DMS153 (cell line): ENCODE measurements at places on chromosomes 16 and 17.
A peak's percentile ranks its signal among the peaks of the same experiment; 100 is the strongest.

DNA sequence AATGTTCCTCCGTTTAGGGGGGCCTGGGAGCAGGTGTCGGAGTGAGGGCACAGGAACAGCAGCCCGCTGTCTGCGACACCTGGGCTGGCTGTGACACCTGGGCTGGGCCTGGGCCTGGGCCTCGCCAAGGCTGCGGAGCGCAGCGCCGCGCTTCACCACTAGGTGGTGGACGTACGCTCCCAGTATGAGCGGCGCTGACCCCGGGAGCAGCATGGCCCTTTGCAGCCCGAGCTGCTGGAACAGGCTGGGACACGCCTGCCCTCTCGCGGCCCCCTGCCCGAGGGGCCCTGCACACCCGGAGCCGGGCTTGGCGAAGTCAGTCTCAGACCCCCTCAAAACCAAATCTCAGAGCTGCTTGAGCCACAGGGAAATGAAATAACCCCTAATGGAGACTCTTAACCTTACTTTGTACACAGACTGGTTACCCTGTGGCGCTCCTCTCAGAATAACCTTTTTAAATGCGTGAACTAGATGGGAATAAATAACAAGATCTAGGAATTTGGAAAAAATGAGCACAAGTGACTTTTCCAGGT, 38.6 kb upstream of the FA2H start:
- peak; percentile 64 for DNase-seq

GRCh38 chr17:417691-418420, 65.2 kb upstream of the RPH3AL start:
- DNase-seq: no peak

GRCh38 chr16:83835586-83836566, 28.1 kb downstream of the HSBP1 start:
- peak; percentile 69 for DNase-seq

- DNase-seq: no peak
These were observed 624.4 kb upstream of the C16orf82 start for GRCh38 chr16:26442321-26442720.

DNA sequence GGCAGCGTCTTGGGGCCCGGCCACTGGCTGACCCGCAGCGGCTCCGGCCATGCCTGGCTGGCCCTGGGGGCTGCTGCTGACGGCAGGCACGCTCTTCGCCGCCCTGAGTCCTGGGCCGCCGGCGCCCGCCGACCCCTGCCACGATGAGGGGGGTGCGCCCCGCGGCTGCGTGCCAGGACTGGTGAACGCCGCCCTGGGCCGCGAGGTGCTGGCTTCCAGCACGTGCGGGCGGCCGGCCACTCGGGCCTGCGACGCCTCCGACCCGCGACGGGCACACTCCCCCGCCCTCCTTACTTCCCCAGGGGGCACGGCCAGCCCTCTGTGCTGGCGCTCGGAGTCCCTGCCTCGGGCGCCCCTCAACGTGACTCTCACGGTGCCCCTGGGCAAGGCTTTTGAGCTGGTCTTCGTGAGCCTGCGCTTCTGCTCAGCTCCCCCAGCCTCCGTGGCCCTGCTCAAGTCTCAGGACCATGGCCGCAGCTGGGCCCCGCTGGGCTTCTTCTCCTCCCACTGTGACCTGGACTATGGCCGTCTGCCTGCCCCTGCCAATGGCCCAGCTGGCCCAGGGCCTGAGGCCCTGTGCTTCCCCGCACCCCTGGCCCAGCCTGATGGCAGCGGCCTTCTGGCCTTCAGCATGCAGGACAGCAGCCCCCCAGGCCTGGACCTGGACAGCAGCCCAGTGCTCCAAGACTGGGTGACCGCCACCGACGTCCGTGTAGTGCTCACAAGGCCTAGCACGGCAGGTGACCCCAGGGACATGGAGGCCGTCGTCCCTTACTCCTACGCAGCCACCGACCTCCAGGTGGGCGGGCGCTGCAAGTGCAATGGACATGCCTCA, 773 bp downstream of the NTN3 start:
- DNase-seq: no peak

DNA sequence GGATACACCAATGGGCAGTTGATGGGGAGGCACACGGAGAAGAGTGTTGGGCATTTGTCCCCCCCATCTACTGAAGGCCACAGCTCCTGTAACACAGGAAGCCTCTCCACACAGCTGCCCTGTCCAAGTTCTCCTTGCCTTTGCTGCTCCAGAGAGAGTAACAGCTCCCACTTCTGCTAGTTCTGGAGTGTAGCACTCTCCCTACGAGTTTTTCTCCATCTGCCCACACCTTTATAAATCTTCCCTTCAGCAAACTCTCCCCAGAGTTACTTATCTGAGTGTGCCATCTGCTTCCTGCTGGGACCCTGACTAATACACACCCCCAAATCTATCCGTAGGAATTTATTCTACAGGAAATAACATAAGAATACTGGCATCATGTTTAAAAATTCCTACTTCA, 42.6 kb upstream of the ERN1 start:
- DNase-seq: no peak

- no peak for DNase-seq
These were observed 22.7 kb upstream of the SRCIN1 start for GRCh38 chr17:38628441-38628840.

DNA sequence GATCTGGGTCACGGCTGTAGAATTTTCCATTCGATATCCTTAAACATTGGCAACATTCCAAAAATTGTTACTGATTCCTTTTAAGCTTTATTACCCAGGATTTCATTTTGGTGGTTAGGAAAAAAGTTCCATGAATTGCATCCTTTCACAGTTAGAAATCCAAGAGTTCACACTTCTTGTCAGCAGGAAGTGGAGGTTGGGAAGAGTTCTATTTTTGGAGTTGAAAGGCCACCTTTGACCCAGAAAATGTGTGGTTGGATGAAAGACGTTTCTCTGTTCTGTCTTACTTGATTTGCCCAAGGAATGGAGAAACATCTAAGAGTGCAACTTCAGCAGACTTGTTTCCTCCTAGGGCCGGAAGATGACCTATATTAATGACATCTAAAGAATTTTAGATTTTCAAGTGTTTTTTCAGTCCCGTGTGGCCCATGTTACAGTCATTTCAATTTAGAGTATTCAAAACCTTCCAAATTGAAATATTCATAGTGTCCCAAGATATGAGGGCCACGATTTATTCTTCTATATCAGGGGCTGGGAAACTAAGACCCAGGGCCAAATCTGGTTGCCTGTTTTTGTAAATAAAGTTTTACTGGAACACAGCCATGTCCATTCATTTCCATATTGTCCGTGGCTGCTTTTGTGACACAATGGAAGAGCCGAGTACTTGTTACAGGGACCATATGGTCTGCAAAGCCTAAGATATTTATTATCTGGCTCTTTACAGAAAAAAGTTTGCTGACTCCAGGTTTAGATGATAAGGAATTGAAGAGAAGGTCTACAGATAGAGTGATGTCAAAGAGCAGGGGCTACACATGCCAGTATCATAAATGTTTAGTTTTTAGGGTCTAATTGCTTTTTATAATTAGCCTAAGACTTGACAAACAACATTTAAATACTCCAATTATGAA, 50.2 kb downstream of the CDK5R1 start:
- no peak for DNase-seq

- no peak for DNase-seq
These were observed 495.6 kb upstream of the CDH11 start for GRCh38 chr16:65617421-65617820.

GRCh38 chr17:74287031-74287602, 13.1 kb downstream of the DNAI2 start:
- no peak for DNase-seq

- DNase-seq: no peak
These were observed 34.7 kb downstream of the ADCY7 start for GRCh38 chr16:50300942-50301625.

DNA sequence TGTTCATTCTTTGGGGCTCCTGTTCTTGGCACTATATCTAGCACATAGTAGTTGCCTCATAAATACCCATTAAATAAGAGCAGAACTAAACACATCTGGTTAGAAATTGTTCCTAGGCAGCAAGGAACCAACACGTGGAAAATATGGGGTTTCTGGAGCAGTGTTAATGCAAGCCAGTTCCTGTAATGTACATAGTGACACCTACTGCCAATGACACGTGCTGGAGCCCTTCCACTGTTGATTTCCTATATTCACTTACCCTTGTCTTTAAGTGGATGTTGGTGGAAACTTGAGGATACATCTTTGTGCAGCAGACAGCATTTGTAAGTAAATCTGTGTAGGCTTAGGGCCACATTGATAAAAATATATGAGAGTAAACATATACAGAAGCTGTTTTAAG, 1.6 kb upstream of the IRF8 start:
- DNase-seq: no peak

DNA sequence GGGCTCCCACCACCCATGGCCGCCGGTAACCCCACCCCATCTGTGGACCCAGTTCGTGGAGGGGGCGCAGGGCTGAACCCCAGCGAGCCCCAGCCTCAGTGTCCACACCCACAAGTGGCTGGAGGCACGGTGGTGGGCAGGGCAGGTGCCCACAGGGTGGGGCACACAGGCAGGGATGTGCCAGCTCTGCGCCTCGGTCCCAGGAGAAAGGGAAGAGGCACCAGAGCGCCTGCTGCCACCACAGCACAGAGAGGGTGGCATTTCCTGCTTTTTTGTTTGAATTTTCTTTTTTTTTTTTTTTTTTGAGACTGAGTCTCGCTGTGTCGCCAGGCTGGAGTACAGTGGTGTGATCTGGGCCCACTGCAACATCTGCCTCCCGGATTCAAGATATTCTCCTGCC, 19.0 kb downstream of the ZFPM1 start:
- DNase-seq: no peak

DNA sequence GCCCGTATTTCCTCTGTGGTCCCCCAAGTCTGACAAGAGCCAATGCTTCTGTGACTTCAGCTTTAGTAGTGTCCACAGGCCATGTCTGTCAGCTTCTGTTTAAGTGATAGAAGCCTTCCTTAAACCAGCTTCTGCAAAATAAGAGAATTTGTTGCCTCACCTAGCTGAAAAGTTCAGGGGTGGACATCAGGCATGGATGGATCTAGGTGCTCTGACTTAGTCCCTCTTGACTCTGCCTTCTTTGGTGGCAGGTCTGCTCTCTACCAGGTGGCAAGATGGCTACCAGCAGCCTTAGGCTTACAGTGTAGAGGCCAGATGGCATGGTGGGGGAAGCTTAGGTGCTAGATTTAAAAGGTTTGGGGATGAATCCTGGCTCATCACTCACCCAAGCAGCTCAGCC, 33.7 kb downstream of the KATNIP start:
- DNase-seq: no peak

DNA sequence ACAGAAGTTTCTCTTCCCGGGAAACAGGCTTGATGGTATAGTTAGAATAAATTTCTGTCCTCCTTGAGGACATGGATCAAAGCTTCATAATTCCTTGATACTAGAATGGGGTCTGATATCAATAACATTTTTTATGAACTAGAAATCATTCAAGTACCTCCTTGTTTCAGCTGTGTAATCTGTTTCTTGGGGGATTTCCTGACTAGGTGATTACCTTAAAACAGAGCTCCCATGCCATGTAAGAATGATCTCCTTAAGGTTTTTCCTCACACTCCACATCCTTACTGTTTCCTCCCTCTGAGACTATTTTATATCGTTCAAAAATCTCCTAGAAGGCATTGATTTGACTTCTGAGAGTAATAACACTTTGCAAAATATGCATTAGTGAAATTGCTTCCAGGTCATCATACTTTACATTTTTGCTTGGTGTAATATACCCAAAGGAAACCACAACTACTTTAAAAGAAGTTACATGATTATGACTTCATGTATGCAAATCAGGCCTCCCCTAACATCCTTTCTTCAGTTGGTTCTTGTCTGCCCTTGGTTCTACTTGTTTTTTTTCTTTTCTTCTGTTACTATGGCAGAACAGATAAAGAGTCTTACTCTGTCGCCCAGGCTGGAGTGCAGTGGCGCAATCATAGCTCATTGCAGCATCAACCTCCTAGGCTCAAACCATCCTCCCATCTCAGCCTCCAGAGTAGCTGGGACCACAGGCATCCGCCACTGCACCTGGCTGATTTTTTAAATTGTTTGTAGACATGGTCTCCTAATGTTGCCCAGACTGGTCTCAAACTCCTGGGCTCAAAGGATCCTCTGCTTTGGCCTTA, 388.8 kb downstream of the ZFHX3 start:
- DNase-seq: no peak

DNA sequence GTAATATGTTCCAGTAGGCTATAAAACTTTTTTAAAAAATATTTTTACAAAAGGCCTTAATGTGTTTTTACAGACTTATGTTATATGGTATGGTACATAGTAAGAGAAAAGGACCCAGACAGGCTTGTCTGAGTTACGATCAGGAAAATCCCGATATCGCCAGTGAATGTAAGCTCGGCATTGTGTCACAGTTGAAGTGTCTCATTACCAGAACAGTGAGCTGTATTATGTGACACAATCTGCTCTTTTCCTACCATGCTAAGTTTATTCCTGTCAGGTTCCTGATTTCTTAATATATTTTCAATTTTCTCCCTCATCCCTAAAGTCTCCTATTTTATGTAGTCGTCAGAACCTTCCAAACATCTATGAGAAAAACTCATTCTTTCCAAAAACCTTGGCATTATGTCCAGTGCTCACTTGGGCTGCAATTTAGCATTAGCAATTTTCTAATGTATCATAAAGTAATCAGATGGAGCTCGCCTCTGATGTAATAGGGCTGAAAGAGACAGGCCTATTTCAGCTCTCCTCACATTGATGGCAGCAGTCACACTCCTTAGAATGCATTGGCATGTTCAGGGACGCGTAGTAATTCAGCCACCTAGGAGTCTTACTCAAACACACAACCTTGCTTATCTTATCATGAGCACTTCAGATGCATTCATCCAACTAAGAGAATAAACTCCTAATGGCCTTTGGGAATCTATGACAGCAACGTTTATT, 147.6 kb upstream of the NOG start:
- DNase-seq: no peak

GRCh38 chr17:2264067-2264860, 39.3 kb downstream of the SMG6 start:
- no peak for DNase-seq

DNA sequence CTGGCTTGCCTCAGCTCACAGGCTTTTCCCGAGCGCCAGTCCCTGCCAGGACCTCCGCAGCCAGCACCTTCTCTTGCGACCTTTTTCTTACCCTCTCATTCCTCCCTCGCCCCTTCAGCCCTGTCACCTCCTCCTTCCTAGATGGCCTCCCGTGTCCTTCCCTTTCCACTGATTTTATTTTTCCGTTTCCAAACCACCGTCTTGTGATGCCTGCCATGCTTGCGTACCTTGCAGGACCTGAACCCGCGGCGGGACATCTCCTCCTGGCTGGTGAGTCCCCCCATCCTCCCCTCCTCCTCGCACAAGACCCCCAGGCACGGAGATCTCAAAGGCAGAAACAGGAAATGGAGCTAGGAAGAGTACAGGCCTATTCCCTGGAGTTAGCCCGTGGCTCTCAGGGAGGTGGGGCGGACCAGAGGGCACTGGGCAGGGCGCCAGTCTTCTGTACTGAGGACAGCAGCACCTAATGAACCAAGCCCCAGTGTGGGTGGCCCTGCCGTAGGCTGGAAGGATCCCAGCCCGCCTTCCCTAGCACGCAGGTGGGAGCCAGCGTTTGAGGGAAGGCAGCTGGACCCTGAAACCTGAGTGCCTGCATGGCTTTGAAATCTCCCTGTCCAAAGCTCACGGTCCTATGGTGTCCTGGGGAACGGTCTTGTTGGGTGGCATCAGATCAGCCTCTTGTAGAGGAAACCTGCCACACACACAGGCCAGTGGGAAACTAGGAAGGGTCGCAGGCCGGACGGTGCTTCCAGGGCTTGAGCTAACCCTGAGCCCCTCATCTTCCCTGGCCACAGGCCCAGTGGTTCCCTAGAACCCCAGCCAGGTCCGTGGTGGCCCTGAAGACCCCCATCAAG, 612 bp downstream of the CISD3 start:
- peak; percentile 61 for DNase-seq

- DNase-seq: no peak
These were observed 7.9 kb upstream of the SPHK1 start for GRCh38 chr17:76376318-76377133.

- DNase-seq: no peak
These were observed 770.8 kb upstream of the SOX9 start for GRCh38 chr17:71349908-71350600.
